ENCODE measurements at places on chromosomes 12 and 14.

GRCh38 chr12:104505095-104505818 is 48.5 kb downstream of the CHST11 start:
- DNase-seq: no peak

GRCh38 chr14:88563845-88564244 is 1.0 kb downstream of the ZC3H14 start:
- DNase-seq: no peak

DNA sequence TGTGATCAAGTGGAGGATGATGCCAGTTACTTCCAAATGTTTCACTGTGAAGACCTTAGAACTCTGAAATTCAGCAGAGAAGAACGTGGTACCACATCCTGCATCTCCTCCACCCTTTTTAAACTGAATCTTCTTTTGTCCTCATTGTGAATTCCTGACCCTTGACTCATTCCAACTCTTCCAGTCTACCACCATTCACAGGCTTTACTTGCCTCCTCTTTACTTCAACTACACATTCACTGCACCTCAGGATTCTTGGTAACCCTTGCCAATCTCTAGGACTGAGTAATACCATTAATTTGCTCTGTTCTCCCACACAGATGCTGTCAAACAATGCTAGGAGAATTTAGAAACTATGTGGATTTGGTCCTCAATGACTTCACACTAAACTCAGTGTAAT is 37.3 kb downstream of the PPP1R12A start:
- DNase-seq: no peak

DNA sequence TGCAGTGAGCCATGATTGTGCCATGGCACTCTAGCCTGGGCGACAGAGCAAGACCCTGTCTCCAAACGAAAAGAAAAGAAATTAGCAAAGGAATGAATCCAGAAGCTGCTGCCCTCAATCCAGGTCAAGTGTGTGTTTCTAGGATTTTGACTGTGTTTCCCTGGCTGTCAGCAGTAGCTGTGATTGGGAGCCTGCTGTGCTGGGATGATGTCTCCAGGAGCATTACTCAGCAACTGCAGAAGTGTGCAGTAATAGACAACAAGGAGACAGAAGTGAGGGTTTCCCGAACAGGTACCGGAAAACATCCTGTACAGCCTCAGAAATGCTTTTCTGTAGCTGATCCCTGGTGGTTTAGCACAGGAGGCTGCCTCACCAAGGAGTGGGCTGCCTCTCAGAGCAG is 492.5 kb downstream of the FUT8 start:
- DNase-seq: no peak

DNA sequence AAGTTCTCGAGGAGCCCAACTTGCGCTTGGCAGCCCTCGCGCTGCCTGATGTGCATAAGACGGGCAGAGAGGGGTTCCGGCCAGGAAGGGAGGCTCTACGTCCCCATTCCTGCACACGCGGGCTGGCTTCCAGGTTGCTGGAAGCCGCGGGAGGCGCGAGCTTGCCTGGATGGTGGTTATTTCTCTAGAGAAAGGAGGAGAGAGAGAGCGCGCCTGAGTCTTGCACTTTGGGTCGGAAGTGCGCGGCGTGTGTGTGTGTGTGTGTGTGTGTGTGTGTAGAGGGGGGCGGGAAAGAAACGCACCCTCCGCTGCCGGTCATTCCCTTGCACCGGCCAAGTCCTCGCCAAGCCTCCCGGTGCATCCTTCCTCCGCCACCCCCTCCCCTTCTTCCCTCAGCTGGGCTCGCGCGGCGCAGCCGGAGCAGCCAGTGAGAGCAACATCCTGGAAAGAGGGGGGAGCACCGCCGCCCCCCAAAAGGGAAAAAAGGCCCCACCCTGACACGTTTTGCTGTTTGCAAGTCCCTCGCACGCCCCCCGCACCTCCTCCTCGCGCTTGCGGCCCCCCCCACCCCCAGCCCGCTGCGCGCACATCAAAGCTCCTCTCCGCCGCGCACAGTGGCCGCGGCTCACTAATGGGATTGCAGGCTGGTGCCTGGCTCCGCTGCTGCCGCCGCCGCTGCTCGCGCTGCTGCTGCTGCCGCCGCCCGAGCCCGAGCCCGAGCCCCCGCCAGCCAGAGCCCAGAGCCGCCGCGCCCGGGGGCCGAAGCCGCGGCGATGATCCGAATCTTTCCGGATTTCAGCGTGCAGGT is 4.4 kb upstream of the NPAS3 start:
- no peak for DNase-seq

- DNase-seq: no peak
Measured at GRCh38 chr12:25710128-25710527, 157.0 kb upstream of the LMNTD1 start.

- DNase-seq: no peak
Measured at GRCh38 chr14:68587931-68588330, 204.9 kb downstream of the ZFP36L1 start.

GRCh38 chr12:54432815-54433164 is 13.7 kb upstream of the ITGA5 start:
- DNase-seq: no peak

DNA sequence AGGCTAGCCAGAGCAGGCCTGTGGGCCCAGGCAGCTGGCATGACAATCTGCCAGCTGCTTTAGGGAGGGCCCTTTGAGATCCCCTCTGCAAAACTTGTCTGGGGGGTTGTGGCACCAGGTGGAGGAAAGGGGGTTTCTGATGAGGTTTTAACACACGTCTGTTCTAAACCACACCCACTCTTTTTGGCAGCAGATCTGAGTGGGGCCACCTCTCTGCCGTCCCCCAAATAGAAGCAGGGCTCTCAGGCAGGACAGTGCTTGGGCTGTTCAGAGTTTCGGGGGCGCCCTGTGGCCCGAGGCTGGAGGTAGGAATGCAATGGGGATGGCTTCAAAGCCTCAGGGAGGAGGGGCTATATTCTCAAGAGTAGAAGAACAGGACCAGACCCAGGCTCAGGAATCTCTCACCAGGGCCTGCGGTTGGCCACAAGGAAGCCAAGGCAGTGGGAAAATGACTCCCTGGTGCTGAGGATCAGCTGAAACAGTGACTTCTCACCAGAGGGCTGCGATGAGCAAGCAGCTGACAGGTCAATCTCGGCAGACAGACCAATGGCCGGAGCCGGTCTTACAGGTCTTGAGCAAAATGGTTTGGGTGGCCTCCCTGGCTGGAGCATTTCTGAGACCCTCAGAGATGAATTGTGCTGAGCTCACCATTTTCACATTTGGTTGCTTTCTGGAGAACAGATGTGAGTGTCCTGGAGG is 1.5 kb upstream of the KRT5 start:
- DNase-seq: peak; percentile 73

GRCh38 chr14:89425931-89426330 is 8.9 kb upstream of the FOXN3 start:
- DNase-seq: no peak

GRCh38 chr12:124928095-124928911 is 13.9 kb upstream of the UBC start:
- DNase-seq: no peak

GRCh38 chr14:22796087-22796707 is 19.0 kb downstream of the SLC7A7 start:
- no peak for DNase-seq

DNA sequence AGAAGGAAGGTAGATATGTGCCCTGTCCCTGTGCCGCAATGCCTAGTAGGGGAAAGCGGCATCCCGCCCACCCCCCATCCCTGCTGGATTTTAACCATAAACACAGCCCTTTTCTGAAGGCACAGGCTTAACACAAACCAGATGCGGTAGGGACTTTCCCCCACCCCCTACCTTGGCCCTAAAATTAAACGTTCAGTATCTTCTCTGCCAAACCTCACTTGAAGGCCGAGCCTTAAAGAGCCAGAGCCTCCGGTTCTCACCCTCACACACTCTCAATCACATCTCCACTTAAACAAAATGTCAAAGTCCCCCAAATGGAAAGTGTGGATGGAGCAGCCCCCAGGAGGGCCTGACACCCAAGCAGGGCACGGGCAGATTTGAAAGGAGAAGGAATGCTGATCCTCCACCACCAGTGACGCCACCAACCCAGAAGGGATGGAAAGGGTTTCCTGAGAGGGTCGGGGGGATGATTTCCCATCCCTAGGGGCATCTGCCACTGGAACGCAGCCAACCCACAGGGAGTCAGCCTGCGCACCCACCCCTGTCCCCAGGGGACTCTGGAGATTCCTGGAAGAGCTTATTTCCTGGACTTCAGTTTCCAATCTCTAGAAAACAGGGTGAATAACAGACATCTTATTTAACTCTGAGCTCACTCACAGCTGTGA is 26.4 kb downstream of the ACTN1 start:
- DNase-seq: no peak
